Activated naive CD4-positive, alpha-beta T cell treated with anti-CD3 and anti-CD28 coated beads, Interleukin-2, amount 50 U/mL, for 72 hours (primary cell): ENCODE measurements at places on chromosomes 4 and X. TPM values are rescaled to one million over a fixed set of nuclear protein-coding genes. Genes with fewer than 3 reads are reported as not detected.

DNA sequence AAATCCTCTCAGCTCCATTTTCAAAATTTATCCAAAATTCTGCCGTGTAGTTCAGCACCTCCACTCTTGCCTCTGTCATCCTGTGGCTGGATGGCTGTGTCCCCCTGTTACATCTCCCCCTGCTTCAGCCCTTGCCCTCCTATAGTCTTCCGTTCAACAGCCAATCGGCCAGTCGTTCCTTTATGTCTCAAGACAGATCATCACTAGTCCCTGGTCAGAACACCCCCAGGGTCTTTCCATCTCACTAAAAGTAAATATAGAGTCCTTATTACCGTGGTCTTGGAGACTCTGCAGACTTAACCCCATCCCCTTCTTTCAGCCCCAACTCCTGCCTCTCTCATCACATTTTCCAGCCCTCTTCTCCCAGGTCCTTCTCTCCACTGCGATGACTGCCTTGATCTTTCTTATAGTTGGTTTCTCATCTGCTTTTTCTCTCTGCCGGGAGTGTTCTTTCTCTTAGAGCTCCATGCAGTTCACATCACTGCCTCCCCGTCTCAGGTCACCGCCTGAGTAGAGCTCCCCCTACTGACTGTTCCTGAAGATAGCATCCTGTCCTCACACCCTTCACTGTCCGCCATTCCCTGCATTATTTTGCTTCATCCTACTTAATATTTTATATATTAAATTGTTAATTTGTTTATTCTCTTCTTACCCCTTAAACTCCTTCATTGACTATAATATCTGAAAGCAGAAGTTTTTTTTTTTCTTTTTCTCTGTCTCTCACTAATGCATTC is 736.9 kb upstream of the MAGEB2 start:
- no peak for DNase-seq

DNA sequence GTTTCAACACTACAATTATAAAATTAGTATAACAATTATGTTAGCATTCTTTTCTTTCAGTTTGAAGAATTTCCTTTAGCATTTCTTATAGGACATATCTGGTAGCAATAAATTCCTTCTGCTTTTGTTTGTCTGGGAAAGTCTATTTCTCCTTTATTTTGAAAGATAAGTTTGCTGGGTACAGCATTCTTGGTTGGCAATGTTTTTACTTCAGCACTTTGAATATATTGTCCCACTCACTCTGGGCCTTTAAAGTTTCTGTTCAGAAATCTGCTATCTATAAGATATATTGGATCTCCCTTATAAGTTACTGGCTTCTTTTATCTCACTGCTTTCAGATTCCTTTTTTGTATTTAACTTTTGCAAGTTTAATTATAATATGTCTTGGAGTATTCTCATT is 222.1 kb downstream of the PARM1 start:
- no peak for DNase-seq

DNA sequence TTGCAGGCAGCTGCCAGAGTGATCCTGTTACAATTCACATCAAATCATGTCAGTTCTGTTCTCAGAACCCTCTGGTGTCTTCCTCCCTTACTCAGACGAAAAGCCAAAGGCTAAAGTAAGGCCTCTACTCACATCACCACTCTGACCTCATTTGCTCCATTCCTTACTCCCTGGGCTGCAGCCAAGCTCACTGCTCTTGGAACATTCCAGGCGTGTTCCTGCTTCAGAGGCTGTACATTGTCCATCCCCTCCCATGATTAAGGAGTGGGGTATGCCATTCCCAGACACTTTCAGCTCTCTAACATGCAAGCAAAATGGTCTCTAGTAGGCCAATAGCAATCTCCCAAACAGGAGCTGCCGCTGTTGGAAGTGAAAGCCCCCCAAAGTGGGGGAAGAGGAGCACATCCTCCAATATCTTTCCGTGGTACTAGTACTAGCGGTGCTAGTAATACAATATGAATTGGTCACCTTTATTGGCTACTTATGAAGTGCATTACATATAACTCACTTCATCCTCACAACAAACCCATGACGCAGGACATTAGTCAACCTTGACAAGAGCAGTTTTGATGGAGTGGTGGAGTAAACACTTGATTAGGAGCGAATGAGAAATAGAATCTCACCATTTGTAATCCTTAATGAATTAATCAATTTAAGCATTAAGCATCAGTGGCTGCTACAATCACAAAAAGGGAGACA is 15.0 kb downstream of the GAB3 start:
- no peak for DNase-seq

GRCh38 chr4:71426381-71427042 is 87.7 kb downstream of the SLC4A4 start:
- no peak for DNase-seq

- DNase-seq: no peak
Observed at GRCh38 chrX:82998163-82998562, 509.9 kb upstream of the POU3F4 start.

STPG2 gene
- 0.18 TPM for total RNA-seq
